IPS DF 6.9 (cell line): ENCODE measurements at places on chromosomes 7 and 10.

DNA sequence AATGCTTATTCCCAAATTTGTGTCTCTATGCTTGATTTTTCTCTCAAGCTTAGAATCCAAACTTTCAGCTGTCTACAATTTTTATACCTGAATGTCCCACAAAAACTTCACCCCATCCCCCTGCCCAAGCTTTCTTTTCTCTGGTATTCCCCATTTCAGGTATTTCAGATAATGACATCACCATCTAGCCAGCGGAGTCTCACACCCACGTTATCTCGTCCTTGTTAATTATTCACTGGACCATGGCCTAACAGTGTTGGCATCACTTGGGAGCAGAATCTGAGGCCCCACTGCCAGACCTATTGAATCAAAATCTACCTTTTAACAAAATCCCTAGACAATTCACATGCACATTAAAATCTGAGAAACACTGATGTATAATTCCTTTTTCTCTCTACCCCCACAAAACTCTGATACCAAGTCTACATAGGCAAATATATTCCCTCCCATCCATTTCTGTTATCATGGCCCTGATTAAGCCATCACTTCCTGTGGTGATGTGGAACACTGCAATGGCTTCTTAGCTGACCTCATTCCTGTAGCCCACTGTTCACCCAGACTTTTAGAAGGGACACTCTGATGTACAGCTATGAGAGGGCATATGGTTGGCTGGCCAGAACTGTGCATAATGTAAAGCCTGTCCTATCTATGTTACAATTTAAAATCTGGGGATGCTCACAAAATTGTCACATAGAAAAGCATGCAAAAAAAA is 31.4 kb downstream of the ZNF438 start:
- no peak for DNase-seq

DNA sequence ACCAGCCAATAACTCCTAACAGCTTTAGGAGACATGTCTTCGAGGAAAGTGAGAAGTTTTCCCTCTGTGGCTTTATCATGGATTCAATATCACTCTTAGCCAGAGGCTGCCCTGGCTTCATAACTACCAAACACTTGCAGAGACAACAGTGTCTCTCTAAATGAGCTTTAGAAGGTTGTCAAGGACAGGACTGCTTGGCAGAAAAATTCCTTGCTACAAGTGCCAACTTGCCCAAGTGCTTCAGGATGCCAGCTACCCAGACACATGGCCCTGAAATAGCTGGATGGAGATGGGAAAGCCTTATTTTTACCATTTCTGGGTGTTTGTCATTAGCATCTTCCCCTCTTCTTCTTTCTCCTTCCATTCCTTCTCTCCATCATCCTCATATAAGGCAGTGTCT is 137.1 kb upstream of the MDFIC start:
- DNase-seq, result no peak

- DNase-seq, result no peak
These were observed 80.1 kb downstream of the THSD7A start for GRCh38 chr7:11751807-11752389.

DNA sequence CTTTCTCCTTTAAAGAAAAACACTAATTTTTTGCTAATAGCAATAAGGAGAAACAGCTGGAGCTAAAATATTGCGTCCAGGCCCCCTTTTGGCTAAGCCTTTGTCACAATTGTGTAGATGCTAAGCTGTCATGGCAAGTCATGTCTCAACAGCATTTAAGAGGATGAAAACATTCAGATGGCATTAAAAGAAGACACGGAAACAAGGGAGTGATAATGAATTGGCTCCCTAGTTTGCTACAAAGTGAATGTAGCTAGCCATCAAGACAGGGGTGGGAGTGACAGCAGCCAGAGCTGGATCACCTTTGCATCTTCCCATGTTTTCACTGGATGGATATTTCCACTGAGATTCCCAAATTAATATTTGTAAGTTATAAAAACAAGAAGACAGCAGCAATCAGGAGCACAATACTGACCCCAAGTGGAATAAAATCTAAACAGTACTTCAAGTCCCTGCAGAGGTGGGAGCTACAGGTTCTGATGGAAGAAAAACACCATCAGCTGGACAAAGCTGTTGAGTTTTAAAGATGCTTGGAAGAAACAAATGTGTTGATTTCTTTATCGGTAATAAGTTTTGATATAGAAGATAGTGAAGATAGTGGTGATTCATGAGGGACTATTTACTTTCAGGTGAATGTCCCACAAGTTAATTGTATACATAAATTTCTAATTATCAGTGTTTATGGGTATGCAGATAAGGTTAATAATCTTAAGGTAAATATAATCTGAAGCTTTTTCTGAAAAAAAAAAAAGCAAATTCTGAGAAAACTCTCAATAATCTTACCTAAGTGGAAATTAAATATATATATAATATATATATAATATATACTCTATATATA is 129.4 kb downstream of the SLC16A9 start:
- no peak for DNase-seq

DNA sequence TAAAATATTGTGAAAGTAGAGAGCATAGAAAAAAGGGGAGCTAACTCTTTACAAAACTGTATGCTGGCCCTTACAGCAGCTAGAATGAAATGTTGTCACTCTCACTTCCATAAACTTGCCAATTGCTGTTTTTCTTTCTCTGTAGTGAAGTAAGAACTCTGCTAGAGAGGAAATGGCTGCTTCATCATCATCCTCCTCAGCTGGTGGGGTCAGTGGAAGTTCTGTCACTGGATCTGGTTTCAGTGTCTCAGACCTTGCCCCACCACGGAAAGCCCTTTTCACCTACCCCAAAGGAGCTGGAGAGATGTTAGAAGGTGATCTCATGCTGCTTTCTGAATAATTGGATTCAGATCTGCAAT is 7.6 kb upstream of the ASCC1 start:
- no peak for DNase-seq

GRCh38 chr7:97390915-97391593 is 273.6 kb downstream of the SDHAF3 start:
- DNase-seq, result no peak

DNA sequence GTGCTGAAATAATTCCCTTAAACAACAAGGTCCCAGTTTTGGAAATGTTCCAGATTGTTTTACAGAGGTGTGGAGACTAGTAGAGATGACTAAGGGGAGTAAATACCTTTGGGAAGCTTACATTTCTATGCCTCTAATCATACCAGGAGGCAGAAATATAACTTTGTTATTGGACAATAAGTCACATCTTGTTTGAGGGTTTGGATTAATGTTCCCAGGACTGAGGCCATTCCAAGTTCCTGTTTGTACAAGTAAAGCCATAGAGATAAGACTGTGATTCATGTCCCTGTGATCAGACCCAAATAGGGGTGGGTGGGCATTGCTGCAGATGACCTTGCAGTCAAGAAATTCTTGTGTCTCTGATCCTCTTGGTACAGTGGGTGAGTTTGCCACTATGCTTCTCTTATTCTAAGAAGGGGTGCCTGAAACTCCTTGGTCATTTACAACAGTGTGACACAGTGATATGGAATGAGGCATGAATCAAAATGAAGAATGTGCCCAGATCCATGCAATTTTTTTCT is 508.3 kb downstream of the SORCS3 start:
- no peak for DNase-seq

DNA sequence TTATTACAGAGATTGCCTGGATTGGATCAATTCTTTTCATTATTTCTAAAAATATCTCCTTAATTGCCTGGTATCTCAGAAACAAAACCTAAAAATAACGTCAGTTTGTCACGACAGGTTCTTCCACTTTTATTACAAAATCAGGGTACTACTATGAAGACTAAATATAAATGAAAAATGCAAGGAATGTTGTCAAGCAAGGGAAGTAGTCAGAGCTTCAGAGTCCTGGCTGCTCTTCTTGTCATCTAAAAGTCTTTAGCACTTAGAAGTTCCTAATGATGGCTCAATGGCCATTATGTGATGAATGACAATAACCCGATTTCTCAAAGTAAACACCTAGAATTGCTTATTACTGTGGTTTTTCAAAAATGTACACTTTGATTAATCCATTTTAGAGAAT is 192.2 kb downstream of the SEMA3A start:
- DNase-seq, result no peak

DNA sequence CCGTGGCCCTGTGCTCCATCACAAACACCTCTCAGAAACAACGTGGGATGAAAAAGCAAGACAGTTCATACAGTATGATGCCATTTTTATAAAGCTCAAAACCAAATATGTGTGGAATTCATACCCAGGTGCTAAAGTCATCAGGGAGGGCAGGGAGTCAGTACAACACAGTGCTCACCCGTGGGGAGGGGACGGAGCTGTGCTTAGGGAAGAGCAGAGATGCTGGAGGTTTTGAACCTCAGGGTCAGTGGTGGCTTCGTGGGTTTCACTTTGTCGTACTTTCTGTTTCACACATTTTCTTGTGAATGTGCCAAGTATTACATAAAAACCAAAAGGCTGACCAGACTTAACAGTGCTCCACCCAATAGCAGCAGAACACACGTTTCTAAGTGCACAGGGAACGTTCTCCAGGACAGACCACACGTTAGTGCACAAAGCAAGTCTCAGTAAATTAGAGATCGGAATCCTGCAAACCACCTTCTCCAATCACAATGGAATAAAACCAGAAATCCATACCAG is 21.2 kb downstream of the ZMIZ2 start:
- no peak for DNase-seq

GRCh38 chr10:119466655-119467054 is 75.9 kb downstream of the RGS10 start:
- no peak for DNase-seq

- DNase-seq, result no peak
These were observed 560.9 kb downstream of the DNAJB6 start for GRCh38 chr7:157897681-157898080.

DNA sequence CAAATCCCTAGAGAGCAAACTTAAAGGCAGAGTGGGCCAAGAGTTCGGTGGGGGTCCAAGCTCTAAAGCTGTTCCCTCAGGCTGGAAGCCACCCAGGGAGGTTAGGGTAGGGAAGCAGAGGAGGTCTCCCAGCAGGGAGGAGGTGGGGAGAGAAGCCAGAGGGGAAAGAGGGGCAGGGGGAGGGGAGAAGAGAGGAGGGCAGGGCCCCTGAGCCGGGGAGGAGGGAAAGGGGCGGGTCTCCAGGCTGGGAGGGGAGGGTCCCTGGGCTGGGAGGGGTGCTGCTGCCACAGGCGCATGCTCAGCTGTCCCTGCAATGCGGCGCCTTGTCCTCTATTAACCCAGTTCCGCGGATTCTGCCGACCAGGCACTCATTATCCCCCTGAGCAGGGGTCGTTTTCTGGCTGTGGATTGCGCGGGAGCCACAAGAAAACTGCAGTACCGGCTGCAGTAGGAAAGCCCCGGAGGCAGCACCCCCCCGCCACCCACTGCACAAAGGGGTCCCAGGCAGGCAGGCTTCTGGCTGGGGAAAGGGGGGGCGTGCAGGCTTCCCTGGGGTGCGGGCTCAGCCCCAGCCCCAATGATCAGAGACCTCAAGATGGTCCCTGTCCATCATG is 49.3 kb downstream of the CAMK2B start:
- peak; percentile 47 for DNase-seq

DNA sequence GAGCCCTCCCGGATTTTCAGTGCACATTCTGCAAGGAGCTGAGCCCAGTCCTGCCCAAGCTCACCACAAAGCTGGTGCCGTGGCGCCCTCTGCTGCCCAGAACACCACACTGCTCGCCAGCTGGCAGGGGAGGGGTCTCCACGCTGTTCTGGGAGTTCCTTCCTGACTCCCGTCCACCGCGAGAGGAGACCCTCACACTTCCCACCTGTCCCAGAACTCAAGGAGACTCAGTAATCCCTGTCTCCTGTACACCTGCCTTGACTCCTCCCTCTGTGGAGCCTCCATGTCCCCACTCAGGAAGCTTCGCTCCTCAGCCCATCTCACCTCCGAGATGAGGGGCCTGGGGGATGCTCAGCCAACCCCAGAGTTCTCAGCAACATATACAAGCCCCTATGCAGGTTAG is 11.3 kb downstream of the C10orf105 start:
- peak; percentile 67 for DNase-seq

DNA sequence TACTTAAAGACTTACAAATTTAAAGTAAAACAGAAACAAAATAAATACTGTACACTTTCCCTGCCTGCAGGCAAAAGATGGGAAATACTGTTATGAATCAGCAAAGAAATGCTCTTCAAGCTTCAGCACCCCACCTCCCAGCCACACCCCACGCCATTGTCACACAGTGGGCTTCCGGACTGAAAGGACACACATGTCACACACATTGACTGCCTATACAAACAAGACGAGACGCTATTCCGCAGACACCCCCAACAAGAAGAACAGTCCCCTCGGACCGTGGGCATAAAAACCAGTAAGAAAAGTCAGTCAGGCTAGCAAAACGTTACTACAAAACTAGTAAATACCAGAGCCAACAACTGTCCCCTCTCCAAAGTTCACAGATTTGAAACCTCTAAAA is 22.2 kb upstream of the PARP12 start:
- no peak for DNase-seq

- DNase-seq, result no peak
These were observed 368.4 kb downstream of the ARL4A start for GRCh38 chr7:13055732-13056368.

DNA sequence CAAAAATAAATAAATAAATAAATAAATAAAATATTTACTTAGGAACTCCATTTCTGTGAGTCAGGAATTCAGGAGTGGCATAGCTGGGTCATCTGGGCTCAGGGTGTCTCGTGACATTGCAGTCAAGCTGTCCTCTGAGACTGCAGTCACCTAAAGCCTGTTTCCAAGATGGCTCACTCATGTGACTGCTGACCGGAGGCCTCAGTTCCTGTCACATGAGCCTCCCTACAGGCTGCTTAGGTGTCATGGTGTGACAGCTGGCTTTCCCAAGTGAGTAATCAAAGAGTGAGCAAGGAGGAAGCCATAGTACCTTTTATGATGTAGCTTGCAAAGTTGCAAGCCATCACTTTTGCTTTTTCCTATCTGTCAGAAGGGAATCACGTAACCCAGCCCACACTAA is 128.6 kb upstream of the KCTD7 start:
- DNase-seq, result no peak

- DNase-seq, result no peak
These were observed 114.3 kb downstream of the MPP7 start for GRCh38 chr10:28188526-28188925.

DNA sequence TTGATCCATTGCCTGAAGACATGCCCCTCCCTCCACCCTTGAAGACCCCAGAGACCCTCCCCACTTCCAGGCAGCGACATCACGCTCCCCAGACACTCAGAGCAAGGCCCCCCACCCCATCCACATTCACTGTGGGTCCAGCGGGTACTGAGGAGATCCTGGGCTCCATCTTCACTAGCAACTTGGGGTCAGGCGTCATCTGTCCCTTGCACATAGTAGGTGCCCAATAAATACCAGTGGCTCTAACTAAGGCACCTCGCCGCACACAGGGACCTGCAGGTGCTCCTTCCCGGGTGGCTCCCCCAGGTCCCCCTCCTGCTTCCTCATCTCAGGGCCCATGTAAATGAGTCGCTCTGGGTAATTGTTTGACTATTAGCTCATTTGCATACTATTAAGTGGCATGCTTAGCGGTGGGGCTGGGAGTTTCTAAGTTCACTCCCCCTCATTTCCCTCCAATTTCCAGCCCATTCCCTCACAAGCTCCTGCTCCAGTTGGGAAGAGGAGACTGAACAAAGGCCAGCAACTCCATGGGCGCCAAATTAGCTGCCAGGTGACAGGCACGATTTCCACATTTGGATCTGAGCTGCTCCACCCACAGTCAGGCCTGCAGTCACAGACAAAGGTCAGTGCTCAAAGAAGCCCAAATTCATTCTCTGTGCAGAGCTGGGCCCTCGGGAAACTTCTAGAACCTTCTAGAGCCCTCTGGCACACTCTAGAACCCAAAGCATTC is 29.7 kb downstream of the EBF3 start:
- DNase-seq, result no peak
